Esophagus muscularis mucosa (tissue), 4 donors: ENCODE measurements at places on chromosomes 2 and 18. TPM values are rescaled to one million over a fixed set of nuclear protein-coding genes. Genes with fewer than 3 reads are reported as not detected.

Gene ITGA4
- total RNA-seq, result 4.6 TPM

Gene PLA2R1
- 2.8 TPM for total RNA-seq

Gene IFT172
- 12.1 TPM for total RNA-seq

Gene MFF
- 122 TPM for total RNA-seq

Gene CD302
- 46.9 TPM for total RNA-seq

Gene FOXD4L1
- total RNA-seq, result not detected

Gene B4GALT6
- 4.5 TPM for total RNA-seq

Gene R3HDM1
- total RNA-seq, result 19.8 TPM

Gene CPS1
- total RNA-seq, result 1.0 TPM

Gene TRIM43
- not detected for total RNA-seq

Gene NT5DC4
- total RNA-seq, result not detected

Gene GRB14
- 3.3 TPM for total RNA-seq

Gene SIX2
- total RNA-seq, result 1.9 TPM

Gene GULP1
- total RNA-seq, result 40.4 TPM

Gene CABYR
- total RNA-seq, result 1.3 TPM

Gene RTP5
- total RNA-seq, result not detected

Gene LIMS3
- 7.0 TPM for total RNA-seq

Gene TMEM198
- total RNA-seq, result 4.7 TPM

Gene GAL3ST2
- not detected for total RNA-seq

Gene SEPTIN2
- total RNA-seq, result 277 TPM

Gene UGT1A5
- not detected for total RNA-seq

Gene ANKRD29
- total RNA-seq, result 9.6 TPM

Gene UGT1A10
- total RNA-seq, result not detected

Gene HOXD3
- 2.1 TPM for total RNA-seq

Gene REG3G
- total RNA-seq, result not detected

Gene OR6B2
- not detected for total RNA-seq

Gene DDX18
- 44.5 TPM for total RNA-seq

Gene YPEL5
- 110 TPM for total RNA-seq

Gene GPR55
- not detected for total RNA-seq

Gene PID1
- 68.7 TPM for total RNA-seq

Gene CPLX4
- not detected for total RNA-seq

Gene CHRNG
- not detected for total RNA-seq

Gene C2orf15
- not detected for total RNA-seq

Gene CKAP2L
- 0.23 TPM for total RNA-seq

Gene GPD2
- 20.4 TPM for total RNA-seq

Gene INHBB
- 4.7 TPM for total RNA-seq

Gene ARHGEF33
- 0.71 TPM for total RNA-seq

Gene GAREM2
- 4.0 TPM for total RNA-seq

Gene DLX1
- not detected for total RNA-seq

Gene GCG
- not detected for total RNA-seq

Gene DRC1
- total RNA-seq, result not detected

Gene IGFBP5
- total RNA-seq, result 547 TPM

Gene EFR3B
- 0.83 TPM for total RNA-seq

Gene REG1B
- total RNA-seq, result not detected

Gene C2orf72
- total RNA-seq, result 0.83 TPM

Gene CTAGE1
- not detected for total RNA-seq

Gene TUBA4B
- not detected for total RNA-seq

Gene AQP12A
- not detected for total RNA-seq

Gene SGPP2
- 0.32 TPM for total RNA-seq

Gene PARD6G
- total RNA-seq, result 10.9 TPM

Gene CD8B2
- not detected for total RNA-seq

Gene MTIF2
- total RNA-seq, result 20.3 TPM

Gene NAB1
- total RNA-seq, result 59.8 TPM

Gene C1QL2
- total RNA-seq, result not detected

Gene UGT1A8
- not detected for total RNA-seq

Gene EGR4
- total RNA-seq, result 0.17 TPM

Gene ACMSD
- total RNA-seq, result not detected
